Central memory CD8-positive, alpha-beta T cell (primary cell): ENCODE measurements at places on chromosomes 7 and 10.

- DNase-seq, result no peak
Measured at GRCh38 chr7:155922067-155922816, 110.0 kb upstream of the SHH start.

- no peak for DNase-seq
Measured at GRCh38 chr10:92993699-92994272, 66.8 kb upstream of the CYP26C1 start.

- DNase-seq, result no peak
Measured at GRCh38 chr7:8765374-8765773, 332.0 kb downstream of the NXPH1 start.

DNA sequence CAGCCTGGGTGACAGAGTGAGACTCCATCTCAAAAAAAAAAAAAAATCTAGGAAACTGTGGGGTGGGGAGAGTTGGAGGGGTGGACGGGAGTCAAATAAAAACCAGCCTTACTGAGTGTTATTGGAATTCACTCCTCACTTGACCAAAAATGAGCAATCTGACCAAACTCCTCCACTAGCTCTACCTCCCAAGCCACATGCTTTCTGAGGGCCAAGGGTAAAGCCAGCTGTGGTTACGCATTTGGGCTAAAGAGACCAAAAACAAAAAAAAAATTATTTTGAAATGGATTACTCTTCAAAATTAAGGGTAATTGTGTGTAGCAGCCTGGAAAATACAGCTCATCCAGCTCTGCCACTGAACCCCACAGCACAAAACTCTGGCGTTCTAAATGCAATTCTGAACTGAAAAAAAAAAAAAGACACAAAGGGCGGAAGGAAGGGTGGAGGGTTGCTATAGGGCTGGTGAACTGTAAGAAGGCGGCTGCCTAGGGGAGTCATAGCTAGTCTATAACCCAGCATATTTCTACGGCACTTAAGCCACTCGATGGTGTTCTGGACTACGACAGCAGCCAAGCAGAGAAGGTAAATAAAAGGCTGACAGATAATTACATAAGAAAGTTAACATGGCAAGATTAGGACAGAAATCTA is 7.8 kb downstream of the ELMO1 start:
- DNase-seq, result no peak

- DNase-seq, result no peak
Measured at GRCh38 chr10:100114976-100115770, 33.5 kb upstream of the CPN1 start.

DNA sequence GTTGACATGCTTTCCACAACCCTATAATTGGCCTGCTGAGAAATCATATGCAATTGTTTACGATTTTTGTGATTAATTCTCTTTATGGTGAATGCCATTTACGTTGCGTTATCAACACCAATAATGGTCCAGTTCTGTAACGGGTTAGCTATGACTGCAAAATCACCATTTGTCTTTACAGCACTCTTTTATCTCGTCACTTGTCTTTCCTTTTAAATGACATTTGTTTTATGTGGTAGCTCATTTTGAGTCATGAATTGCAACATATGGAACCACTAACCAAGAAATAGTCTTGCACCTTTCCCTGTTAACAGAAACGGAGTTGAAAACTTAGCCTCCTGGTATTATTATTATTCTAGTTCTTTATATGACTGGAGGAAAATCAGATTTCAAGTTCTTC is 3.1 kb upstream of the KIAA1217 start:
- no peak for DNase-seq

GRCh38 chr10:79438021-79438698 is 7.3 kb downstream of the ZCCHC24 start:
- DNase-seq, result no peak

DNA sequence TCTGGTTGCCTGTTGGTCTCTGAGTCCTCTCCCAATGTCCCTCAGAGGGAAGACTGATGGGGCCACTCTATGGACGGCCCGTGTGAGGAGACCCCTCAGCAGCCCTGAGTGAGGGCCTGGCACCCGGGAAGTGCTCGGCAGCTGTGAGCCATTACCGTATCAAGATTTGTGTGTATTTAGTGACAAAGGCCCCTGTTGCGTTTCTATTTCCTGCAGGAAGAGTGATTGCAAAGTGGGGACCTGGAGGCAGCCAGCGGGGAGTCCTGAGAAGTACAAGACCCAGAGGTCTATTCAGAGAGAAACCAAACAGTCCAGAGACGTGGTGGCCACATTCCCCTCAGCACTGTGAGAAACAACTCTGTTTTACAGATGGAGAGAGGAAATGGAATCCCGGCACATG is 51.1 kb upstream of the CHST15 start:
- DNase-seq, result no peak

DNA sequence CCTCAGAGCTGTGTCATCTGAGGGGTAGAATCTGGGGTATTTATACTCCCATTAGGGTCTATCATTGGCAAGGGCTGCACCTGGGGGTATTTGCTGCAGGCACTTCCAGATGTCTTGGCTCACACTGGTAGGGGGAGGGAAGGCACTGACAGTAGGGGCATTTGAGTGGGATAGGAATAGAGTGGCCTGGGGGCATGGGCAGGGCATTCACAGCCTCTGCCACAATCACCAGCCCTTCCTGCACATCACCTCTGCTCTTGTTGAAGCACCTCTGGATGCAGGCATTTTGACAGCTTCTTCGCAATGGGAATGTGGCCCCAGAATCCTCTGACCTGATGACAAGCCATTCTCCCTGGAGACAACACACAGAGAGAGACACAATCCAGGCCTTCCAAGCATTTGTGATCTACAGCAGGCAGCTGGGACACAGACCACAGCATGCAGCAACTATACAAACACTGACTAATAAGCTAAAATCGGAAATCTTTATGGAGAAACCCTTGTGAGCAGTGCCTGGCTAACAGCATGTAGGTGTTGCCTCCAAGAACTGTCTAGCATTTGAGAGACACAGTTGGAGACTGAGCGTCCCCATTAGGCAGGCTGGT is 178.5 kb downstream of the KCNMA1 start:
- no peak for DNase-seq

- DNase-seq, result no peak
Measured at GRCh38 chr7:79406371-79406770, 47.1 kb downstream of the MAGI2 start.

- no peak for DNase-seq
Measured at GRCh38 chr10:132392811-132393694, 3.9 kb upstream of the PWWP2B start.

DNA sequence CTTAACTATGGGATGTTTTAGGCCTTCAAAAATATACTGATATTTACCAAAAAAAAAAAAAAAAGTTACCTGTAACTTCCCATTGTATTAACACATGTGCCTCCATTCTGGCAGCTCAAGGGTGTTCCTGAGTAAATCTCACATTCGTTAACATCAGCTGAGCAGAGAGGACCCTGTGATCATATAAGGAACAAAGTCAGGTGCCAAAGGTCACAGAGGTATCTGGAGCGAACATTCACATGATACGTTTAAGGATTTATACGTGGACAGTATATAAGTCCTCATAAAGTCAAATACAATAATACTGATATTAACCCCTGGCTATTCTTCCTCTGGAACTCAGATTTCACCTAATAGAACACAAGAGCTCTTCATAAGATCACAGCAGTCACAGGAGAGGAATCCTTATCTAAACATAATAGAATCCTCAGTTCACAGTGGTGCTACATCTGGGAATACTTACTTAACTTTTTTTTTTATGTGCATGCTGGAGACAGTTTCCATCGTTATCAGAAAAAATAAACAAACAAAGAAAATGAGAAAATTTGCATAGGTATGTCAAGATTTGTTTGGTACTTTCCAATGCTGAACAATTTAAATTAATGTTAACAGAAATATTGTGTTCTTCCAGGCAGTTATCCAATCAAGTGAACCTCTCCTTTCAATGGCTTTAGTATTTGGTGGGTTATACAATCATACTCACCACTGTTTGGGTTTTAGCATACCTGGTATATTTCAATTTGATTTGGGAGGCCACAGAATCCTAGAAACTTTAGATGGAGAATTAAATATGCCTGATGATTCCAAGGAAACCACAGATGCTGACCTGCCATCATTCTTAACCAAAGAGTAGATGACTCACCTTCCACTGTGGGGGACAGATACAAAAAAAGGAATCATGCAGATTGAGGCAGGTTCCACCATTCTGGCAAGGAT is 6.6 kb downstream of the CUBN start:
- no peak for DNase-seq

GRCh38 chr7:32472015-32472414 is 18.2 kb downstream of the LSM5 start:
- no peak for DNase-seq

DNA sequence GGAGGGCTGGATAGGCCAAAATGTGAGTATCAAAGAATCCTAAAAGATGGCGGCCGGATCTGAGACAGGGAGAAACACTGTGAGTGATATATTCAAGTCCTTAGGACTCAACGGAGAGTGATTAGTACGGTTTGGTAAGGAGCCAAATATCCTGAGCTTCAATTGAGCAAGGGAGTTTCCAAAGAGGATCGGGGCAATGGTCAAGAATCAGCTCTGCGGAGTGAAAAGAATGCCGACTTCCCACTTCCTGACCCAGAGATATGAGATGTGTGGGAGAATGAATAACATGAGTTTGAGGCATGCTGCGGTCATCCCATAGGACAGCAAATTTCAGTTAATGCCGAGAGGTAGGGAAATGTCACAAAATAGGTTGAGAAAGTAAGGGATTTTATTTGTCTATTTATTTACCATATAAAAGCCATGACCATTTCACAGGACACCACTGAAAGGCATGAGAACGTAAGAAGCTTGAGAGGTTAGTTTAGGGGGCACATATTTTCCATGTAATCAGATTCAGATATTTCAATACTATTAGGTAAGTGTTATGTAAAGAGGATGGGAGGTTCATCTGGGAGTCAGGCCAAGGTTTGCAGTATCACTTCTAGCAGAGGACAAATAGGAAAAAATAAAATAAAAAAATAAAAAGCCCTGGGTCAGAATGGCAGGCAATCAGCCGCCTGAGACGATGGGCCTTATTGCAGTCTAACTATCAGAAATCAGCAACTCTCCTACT is 165.6 kb downstream of the HGF start:
- no peak for DNase-seq

GRCh38 chr10:110862961-110863360 is 8.8 kb upstream of the PDCD4 start:
- no peak for DNase-seq

DNA sequence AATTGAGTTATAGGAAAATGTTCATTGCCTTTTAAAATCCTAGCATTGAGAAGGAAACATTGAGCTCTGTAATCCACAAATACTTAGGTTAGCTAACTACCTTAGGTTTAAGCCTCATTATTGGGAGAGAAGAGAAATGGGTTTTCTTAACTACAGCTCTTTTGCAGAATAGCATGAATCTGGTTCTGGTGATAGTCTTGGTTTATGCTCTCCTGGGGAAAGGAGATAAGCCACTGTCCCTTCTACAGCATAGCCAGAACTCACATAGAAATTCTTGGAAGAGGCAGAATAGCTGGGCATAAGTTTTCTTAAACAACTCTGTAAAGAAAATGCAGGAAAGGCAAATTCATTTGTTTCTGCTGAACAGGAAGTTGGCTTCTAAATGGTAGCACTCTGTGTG is 378.6 kb upstream of the CHRM2 start:
- no peak for DNase-seq

- DNase-seq, result no peak
Measured at GRCh38 chr10:50506861-50507573, 116.7 kb downstream of the SGMS1 start.

- no peak for DNase-seq
Measured at GRCh38 chr7:23523486-23524075, 8.2 kb downstream of the TRA2A start.

DNA sequence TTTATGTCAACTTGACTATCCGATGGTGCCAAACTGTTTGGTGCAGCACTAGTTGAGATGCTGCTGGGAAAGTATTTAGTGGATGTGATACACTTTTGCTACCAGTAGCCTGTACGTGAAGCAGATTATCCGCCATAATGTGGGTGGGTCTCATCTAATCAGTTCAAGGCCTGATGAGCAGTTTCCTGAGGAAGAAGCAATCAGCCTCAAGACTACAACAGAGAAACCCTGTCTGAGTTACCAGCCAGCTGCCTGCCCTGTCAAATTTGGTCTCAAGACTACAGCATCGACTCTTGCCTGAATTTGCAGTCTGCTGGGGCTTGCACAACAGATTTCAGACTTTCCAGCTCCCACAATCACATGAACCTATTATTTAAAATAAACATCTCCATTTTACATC is 10.9 kb upstream of the RBP3 start:
- no peak for DNase-seq

- no peak for DNase-seq
Measured at GRCh38 chr10:69716711-69717560, 84.8 kb upstream of the COL13A1 start.

DNA sequence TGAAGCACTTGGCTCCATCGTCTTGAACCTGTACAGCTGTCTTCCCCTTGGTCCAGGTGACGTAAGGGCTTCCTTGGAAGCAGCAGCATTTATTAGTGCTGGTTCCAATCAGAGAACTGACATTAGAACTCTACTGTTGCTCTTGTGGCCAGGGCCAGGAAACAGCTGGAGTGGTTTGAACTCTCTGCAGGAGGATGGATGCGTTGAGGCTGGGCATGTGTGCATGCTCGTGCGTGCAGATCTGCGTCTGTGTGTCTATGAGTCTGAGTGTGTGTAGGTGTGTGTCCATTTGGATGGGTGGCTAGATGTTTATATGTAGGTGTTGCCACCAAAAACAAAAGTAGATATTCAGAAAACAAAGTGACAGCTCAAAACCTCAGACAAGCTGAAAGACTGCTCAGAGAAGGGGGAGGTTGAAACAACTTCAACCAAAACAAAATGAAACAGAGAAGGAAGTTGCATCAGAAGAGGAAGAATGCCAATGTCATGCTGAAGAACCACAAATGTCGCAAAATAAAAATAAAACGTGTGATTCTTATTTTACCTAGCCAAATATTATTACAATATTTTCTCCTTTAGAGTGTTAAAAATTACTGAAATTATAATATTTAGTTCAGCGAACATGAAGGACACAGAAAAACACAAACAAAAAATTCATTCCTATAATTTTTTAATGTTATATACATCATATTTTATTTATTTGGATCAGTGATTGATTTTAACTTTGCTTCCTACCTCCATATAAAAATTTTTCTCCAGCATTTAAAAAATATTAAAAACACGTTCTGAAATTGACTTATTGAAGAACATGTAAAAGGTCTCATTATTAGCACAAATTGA is 96.1 kb upstream of the MKLN1 start:
- peak; percentile 73 for DNase-seq

- DNase-seq, result no peak
Measured at GRCh38 chr7:157282141-157282801, 54.5 kb upstream of the DNAJB6 start.

- DNase-seq, result no peak
Measured at GRCh38 chr7:83271212-83272099, 108.8 kb upstream of the PCLO start.

DNA sequence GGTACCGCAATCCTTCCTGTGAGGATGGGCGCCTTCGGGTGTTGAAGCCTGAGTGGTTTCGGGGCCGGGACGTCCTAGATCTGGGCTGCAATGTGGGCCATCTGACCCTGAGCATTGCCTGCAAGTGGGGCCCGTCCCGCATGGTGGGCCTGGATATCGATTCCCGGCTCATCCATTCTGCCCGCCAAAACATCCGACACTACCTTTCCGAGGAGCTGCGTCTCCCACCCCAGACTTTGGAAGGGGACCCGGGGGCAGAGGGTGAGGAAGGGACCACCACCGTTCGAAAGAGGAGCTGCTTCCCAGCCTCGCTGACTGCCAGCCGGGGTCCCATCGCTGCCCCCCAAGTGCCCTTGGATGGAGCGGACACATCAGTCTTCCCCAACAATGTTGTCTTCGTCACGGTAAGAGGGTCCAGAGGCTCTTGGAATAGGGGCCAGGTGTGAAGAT is 1.7 kb downstream of the MEPCE start:
- no peak for DNase-seq

GRCh38 chr10:17202999-17203398 is 1.5 kb upstream of the TRDMT1 start:
- DNase-seq, result no peak
